ENCODE measurements at places on chromosomes 5 and 9.

DNA sequence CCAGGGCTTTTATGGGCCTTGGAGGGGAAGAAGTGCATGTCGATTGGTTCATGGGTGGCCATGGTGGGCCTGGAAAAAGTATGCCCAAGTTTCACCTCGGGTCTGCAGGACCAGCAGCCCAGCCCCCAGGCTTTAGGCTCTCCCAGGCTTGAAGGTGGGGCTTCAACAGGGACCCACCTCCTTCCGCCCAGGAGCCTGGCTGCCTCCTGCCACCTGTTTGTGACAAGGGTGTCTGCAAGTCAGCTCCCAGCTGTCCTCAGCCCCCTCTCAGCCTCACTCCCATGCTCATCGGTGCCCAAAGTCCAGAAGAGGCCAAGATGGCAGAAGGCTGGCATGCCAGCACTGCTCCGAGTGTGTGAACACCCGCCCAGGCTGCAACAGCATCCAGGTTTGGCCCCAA lies 1063.2 kb upstream of the ACO1 start:
- DNase-seq, result no peak

- no peak for DNase-seq
Observed at GRCh38 chr9:77422969-77423368, 225.2 kb downstream of the GNA14 start.

DNA sequence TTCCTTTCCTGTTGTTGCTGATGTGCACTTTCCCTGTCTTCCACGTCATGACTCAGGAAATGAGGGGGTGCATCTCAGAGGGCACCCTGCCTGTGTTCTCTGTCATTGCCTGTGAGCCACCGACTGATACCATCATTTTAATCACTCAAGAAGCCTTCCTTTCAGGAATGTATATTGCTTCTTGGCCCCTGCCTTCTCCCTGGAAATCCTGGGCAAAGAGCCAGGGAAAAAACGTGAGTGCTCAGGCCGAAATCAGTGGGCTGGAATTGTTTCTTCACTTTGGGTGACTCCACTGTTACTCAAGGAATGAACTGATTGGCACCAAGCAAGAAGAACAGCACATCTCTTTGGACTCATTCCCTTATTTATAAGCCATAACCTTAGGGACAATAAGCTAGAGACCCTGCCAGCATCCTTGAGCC lies 126.1 kb downstream of the SNX18 start:
- peak; percentile 61 for DNase-seq

DNA sequence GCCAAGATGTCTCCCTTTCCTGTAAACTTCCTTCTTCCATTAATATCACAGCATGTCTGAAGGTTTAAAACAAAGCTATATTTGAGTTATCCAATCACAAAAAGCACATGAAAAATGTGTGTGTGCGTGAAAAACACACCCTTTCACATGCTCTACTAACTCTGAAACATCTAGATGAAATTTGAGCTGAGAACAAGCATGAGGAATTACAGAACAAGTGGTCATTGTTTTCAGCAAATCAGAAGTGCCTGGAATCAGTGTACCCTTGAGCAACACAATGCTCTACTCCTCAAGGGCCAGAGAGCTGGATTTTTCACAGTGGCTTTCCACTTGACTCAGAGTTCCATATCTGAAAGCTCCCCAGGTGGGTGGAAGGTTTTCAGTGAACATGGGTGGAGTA lies 255.9 kb downstream of the PSAT1 start:
- no peak for DNase-seq

DNA sequence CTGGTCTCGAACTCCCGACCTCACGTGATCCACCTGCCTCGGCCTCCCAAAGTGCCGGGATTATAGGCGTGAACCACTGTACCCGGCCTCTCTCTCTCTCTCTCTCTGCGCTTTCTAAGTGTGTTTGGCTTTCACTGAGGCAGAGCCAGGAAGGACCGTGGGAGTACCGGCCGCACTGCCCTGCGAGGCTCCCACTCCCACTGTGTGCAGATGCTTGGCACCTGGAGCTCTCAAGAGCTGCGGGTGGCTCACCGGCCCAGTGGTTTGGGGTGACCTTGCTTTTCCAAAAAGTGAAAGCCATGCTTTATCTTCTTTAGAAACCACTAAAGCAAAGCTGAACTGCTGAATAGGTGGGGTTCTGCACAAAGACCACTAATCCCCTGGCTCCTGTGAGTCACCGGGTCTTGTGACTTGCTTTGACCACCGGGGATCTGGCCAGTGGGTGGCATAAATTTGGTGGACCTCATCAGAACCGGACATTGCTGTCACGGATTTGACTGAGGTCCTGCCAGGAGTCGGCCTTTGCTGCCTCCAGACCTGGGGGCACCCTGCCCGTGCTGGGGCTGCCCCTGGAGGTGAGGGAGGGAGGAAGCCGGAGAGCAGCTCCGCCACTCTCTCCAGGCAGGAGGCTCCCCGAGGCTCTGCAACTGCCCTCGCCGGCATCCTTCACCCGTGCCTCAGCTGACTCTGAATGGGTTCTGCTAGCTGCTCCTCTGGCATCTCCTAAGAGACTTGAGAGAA lies 228.9 kb downstream of the FANCC start:
- DNase-seq, result no peak

- DNase-seq, result no peak
Observed at GRCh38 chr9:99818500-99818899, 3.2 kb upstream of the NR4A3 start.

DNA sequence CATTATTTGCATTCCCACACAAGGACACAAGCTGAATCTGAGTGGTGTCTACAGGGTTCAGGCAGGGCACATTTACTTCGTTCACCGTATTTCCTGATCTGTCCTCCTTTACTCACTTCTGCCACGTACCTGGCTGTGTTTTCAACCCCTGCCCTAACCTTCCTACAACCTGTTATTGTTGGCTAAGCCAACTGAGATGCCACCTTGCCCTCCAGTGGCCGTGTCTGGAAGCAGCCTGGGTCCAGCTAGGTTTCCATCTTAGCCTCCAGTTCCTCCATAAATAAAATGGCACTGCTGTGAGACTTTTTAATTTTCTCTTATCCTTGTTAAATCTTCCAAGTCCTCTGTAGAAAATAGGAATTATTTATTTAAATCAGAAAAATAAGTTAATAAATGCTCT lies 64.8 kb downstream of the ATP10B start:
- no peak for DNase-seq

DNA sequence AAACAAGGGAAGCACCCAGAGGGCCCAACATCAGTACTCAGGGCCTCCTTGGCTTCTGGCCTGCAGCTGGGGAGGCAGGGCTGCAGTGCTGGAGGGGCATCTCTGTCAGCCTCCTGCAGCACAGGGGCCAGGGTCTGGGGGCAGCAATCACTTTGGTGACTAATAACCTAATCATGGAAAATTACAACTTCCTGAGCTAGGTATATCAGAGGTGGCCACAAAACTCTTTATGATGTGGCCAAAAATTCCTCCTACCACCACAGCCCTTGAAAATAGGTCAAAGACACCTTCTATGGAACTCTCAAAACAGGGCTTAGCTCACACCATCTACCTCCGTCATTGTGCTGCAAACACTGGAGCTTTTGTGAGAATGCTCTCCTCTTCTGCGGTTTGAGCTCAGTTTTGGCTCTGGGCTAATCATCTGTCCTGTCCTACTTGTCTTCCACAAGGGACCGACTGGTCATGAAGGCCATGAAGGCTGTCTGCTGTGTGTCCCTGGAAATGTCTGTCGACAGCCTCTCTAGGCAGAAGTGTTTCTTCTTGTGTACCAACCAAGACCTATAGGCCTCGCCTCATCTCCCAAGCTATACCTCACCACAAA lies 28.6 kb downstream of the CSF2 start:
- no peak for DNase-seq

- DNase-seq, result peak; percentile 43
Observed at GRCh38 chr5:151663617-151664293, 23.0 kb downstream of the SPARC start.

GRCh38 chr9:94148419-94148818 lies 64.2 kb downstream of the PTPDC1 start:
- DNase-seq, result no peak

GRCh38 chr9:122007837-122008236 lies 85.3 kb downstream of the TTLL11 start:
- no peak for DNase-seq

- peak; percentile 6 for DNase-seq
Observed at GRCh38 chr9:14478175-14479162, 164.5 kb upstream of the NFIB start.

GRCh38 chr5:39547553-39548154 lies 122.9 kb upstream of the DAB2 start:
- DNase-seq, result peak; percentile 78

DNA sequence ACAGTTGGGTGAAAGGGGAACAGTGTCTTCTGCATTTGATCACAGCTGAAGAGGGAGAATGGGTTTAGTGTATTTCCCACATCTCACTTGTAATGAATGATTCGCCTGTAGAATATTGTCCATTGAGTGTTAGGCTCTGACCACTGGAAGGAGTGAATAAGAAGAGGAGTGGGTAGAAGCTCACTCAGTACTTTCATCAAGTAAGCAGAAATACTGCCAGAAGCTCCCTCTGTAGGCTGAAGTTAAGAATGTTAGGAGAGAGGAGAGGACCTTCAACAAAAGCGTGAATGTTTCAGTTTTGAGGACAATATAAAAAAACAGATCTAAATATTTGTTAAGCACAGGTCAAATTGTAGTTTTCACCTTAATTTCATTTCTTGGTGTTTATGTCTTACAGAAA lies 27.5 kb downstream of the FSD1L start:
- DNase-seq, result peak; percentile 56

GRCh38 chr9:126561582-126561981 lies 52.1 kb upstream of the LMX1B start:
- DNase-seq, result no peak

DNA sequence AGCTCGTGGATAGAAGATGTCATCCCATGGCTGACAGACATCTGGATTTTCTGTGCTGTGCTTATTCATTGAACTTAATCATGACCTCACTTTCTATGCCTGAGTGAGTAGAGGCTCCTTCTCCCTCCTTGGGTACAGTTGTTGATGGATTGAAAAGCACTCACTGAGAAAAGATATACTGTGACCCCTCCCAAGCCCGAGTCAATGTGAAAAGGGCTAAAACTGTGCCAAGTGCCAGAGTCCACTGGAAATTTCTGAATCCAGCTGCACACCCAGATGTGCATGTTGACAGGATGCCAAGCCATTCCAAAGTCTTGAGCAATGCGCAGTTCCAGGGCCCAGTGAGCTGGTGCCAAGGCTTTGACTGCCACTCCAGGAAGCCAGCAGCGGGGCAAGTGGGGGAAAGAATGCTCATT lies 473.0 kb downstream of the NTRK2 start:
- no peak for DNase-seq

- DNase-seq, result no peak
Observed at GRCh38 chr5:128253161-128253560, 169.6 kb downstream of the SLC12A2 start.

DNA sequence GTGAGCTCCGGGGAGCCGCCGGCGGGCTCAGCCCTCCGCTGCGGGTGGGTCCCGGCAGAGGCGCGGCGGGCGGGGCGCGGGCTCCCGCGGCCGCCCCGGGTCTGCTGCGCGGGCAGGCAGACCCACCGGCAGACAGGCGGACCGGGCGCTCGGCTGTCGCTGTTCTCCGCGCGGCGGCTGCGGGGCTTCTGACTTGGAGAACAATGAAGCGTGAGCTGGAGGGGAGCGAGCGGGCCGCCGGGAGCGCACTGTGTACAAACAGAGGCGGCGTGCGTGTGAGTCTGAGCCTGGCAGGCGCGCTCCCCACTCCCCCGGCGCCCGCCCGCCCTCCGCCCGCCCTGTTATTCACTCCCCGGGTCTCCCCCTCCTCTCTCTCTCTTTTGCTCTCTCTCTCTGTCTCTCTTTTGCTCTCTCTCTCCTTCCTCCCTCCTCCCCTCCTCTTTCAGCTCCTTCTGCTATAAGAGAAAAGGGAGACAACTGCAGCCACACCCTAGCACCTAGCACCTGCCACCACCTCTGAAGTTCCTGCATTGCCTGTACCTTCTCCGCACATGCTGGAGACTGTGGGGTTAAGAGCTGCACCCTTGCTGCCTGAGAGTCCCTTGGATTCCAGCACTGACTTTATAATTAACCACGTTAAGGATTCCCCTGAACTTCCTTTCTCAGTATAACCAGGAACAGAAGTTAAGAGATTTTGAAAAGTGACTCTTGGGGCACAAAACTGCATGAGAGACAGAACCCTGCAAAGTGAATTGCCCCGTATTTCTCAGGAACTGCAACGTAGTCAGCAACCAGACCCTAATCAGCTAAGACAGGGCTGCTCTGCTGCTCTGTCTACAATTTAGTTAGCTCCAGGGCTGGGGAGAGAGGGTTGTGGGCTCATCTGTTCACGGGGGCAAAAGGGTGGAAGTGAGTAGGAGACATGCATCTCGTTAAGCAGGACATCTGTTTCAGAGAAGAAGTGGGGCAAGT lies at the start of gene EDIL3:
TSS of gene EDIL3 (minus strand) at position 277 of the 972 bp plus-strand sequence. CDS start 506 bp downstream, outside the sequence.
- DNase-seq, result peak; percentile 63

- peak; percentile 74 for DNase-seq
Observed at GRCh38 chr5:126414874-126415502, 8.2 kb upstream of the GRAMD2B start.

- DNase-seq, result peak; percentile 79
Observed at GRCh38 chr5:35799753-35800152, 56.9 kb upstream of the IL7R start.

DNA sequence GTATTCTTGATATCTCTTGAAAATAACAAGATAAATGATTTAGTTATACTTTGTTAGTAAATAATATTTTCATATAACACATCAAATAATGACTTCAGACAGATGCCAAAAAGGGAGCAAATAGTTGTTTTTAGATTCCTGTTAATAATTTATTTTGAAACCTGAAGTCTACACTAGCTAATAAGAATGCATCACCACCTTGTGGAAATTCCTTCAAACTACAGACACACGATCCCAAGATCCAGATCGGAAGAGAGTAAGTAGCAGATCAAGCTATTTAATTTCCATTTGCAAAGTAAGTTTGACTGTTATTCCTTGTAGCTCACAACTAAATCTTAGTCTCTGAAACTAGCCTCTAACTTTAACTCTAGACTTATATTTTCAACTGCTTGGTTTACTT lies 35.5 kb upstream of the ISL1 start:
- no peak for DNase-seq

DNA sequence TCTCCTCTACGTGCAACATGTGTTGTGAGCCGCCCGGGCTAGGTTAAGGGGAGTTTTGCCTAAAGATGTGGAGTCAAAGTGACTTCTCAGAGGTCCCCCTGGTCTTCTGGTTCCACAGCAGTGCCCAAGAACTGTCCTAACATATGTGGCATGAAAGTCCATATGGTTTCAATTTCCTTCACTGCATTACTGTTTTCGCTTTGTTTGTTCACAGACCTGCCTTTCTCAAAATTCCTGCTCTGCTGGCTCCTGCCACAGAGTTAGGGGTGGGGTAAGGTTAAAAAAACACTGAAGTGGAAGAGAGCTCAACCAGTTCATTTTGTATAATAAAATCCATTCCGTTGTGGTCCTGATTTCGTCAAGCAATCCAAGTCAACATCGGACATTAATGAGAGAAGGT lies 289.4 kb downstream of the DMAC1 start:
- peak; percentile 3 for DNase-seq
